ENCODE measurements at places on chromosomes 1 and 21.
A peak's percentile ranks its signal among the peaks of the same experiment; 100 is the strongest.

GRCh38 chr1:22490309-22490708 is 38.7 kb downstream of the ZBTB40 start:
- H3K4me1 ChIP-seq = peaks cover 8% of the 10 kb centered on the region
- DNase-seq = no peak
- H3K36me3 ChIP-seq = peaks cover 5% of the 10 kb centered on the region
- H3K27me3 ChIP-seq = no peaks in the 10 kb centered on the region
- H3K27ac ChIP-seq = no peak overlapping the region

DNA sequence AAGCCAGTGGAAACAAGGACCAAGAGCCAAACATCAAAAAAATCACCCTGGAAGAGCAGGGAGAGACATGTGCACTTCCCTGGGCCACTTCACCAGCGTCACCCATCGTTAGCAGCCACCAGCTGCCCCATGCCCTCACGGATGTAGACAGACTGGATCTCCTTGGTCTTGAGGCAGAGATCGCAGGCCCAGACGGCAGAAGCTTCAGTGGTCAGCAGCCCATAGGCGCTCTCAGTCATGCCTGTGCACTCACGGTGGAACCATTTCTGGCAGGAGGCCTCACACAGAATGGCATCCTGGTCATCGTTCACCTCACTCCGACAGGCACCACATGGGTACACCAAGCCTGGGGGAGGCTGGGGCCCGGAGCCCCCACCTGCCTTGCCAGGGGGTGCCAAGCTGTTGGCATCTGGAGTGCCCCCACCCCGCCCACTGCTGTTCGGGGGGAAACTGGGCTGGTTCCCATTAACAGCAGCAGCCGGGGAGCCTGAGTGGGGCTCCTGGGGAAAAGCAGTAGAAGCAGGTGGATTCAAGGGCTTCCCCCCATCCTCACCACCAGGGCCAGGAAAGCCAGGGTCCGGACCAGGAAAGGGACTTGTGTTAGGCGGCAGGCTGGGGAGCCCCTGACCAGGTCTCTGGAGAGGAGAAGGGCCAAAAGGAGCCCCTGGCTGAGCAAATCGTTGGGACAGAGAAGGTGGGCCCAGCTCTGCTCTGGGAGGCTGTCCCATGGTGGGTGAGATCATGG is 2.7 kb downstream of the PYGO2 start:
- H3K36me3 ChIP-seq = peaks cover 31% of the 10 kb centered on the region
- H3K4me1 ChIP-seq = peaks cover 83% of the 10 kb centered on the region
- no peak for DNase-seq
- H3K27ac ChIP-seq = peak overlapping the region; percentile 36
- H3K27me3 ChIP-seq = no peaks in the 10 kb centered on the region

- DNase-seq = no peak
- H3K27ac ChIP-seq = no peak overlapping the region
- H3K4me3 ChIP-seq = no peak overlapping the region
- H3K4me1 ChIP-seq = no peaks in the 10 kb centered on the region
- H3K36me3 ChIP-seq = no peaks in the 10 kb centered on the region
Observed at GRCh38 chr1:227372726-227373130, 54.4 kb upstream of the CDC42BPA start.

GRCh38 chr1:64608005-64608650 is 136.7 kb upstream of the RAVER2 start:
- H3K27ac ChIP-seq = no peak overlapping the region
- H3K4me3 ChIP-seq = no peak overlapping the region
- peaks cover 3% of the 10 kb centered on the region for H3K36me3 ChIP-seq
- H3K27me3 ChIP-seq = no peaks in the 10 kb centered on the region
- no peaks in the 10 kb centered on the region for H3K4me1 ChIP-seq

DNA sequence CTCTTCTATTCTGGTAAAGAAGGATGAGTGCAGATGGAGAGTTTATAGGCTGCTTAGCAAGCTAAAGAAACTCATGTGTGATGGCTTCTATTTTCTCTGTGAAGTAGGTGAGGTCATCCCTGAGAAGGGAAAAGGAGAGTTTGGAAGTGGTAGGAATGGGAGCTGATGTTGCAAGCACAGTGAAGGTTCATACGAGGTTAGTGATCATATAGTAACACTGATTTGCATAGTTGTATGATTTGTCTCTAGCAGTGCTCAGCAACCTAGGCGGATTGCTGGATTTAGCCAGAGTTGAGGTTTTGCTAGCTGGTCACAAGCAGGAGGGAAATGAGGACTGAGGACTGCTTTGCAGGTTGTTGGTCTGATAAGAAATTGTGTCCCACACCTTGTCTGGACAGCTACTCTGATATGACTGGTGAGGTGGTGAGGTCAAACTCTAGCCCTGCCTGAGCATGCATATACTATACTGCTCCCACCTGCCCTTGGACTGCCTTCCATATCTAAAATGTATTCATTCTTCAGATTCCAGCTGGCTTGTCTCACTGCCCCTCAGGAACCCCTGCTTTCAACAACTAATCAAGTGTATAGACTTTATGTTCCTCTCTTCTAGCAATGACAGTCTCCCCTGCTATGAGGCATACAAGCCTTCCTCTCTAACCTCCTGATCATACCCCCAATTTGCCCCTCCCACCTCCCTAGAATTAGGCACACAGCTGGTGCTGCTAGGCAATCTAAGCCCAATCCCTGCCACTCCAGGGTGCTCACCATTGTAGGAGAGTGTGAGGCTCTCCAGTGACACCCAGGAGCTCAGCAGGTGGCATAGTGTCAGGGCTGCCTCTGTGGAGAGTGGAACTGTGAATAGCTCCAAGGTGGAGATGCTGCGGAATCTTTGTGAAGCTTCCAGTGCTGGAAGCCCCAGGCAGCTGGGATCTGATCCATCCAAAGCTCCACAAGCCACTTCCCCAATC is 18.5 kb downstream of the LRRC41 start:
- H3K4me3 ChIP-seq = no peak overlapping the region
- no peaks in the 10 kb centered on the region for H3K4me1 ChIP-seq
- no peak overlapping the region for H3K27ac ChIP-seq
- no peaks in the 10 kb centered on the region for H3K27me3 ChIP-seq
- H3K36me3 ChIP-seq = peaks cover 98% of the 10 kb centered on the region
- DNase-seq = no peak

- peaks cover 4% of the 10 kb centered on the region for H3K4me1 ChIP-seq
- no peaks in the 10 kb centered on the region for H3K36me3 ChIP-seq
- no peak overlapping the region for H3K27ac ChIP-seq
- DNase-seq = no peak
- no peak overlapping the region for H3K4me3 ChIP-seq
- H3K27me3 ChIP-seq = no peaks in the 10 kb centered on the region
Observed at GRCh38 chr1:178434360-178434759, 62.4 kb downstream of the CLEC20A start.

GRCh38 chr1:98487620-98488019 is 173.9 kb upstream of the SNX7 start:
- DNase-seq = no peak
- H3K36me3 ChIP-seq = no peaks in the 10 kb centered on the region
- H3K27ac ChIP-seq = no peak overlapping the region

GRCh38 chr1:230822092-230822581 is 46.2 kb downstream of the C1orf198 start:
- H3K27me3 ChIP-seq = no peaks in the 10 kb centered on the region
- no peaks in the 10 kb centered on the region for H3K36me3 ChIP-seq
- DNase-seq = peak; percentile 92
- peaks cover 50% of the 10 kb centered on the region for H3K4me1 ChIP-seq
- H3K27ac ChIP-seq = peak overlapping the region; percentile 22

GRCh38 chr1:1144122-1144842 is 28.4 kb upstream of the C1orf159 start:
- H3K27me3 ChIP-seq = no peaks in the 10 kb centered on the region
- H3K4me1 ChIP-seq = no peaks in the 10 kb centered on the region
- H3K36me3 ChIP-seq = no peaks in the 10 kb centered on the region
- DNase-seq = no peak
- H3K4me3 ChIP-seq = no peak overlapping the region

DNA sequence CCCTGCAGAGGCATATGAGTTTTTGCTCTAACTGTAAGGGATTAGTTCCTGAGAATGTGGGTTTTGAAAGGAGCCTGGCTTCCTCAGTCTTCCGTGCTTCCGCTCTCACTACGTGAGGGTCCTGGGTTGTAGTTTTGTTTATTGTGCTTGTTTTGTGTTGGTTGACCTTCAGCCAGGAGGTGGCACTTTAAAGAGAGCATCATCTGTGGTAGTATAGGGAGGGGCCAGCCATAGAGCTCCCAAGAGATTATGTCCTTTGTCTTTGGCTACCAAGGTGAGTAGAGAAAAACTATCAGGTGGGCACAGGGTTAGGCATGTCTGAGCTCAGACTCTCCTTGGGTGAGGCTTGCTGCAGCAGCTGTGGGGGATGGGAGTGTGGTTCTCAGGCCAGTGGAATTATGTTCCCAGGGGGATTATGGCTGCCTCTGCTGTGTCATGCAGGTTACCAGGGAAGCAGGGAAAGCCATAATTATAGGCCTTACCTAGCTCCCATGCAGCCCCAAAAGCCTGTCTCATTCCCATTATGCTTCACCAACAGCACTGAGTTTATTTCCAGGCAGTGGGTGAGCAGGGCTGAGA is 23.5 kb downstream of the CYP4B1 start:
- H3K27ac ChIP-seq = no peak overlapping the region
- H3K27me3 ChIP-seq = no peaks in the 10 kb centered on the region
- no peaks in the 10 kb centered on the region for H3K4me1 ChIP-seq
- peak; percentile 81 for DNase-seq
- peaks cover 9% of the 10 kb centered on the region for H3K36me3 ChIP-seq
- no peak overlapping the region for H3K4me3 ChIP-seq

- DNase-seq = no peak
- no peak overlapping the region for H3K27ac ChIP-seq
- H3K36me3 ChIP-seq = peaks cover 82% of the 10 kb centered on the region
- no peak overlapping the region for H3K4me3 ChIP-seq
- H3K4me1 ChIP-seq = peaks cover 8% of the 10 kb centered on the region
Observed at GRCh38 chr1:28279721-28280120, 20.4 kb downstream of the SESN2 start.

DNA sequence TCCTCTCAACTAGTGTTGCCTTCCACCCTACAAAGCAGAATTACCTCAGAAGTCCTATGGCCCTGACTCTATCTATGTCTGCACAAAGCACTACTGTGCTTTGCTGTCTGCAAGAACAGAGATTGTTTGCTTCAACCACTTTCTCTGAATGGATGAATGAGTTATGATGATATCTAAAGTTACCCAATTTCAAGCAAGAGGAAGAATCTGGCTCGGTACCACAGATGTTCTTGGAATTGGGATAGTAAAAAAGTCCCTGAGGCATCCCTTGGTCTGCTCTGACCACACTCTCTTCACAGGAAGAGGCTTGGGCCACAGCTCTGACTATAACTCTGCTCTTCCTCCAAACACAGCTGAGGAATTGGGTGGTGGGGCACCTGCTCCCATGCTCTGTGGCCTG is 31.2 kb downstream of the MTARC1 start:
- H3K27me3 ChIP-seq = no peaks in the 10 kb centered on the region
- H3K27ac ChIP-seq = peak overlapping the region; percentile 87
- no peak for DNase-seq
